ENCODE measurements at places on chromosomes 5 and 9. TPM values are rescaled to one million over a fixed set of nuclear protein-coding genes. Genes with fewer than 3 reads are reported as not detected.
A peak's percentile ranks its signal among the peaks of the same experiment; 100 is the strongest.

- DNase-seq = no peak
- no peak overlapping the region for H3K4me3 ChIP-seq
- no peak overlapping the region for H3K27ac ChIP-seq
Measured at GRCh38 chr9:101477214-101477613, 41.6 kb upstream of the ALDOB start.

- no peaks in the 10 kb centered on the region for H3K27me3 ChIP-seq
- no peaks in the 10 kb centered on the region for H3K4me1 ChIP-seq
- no peak overlapping the region for H3K27ac ChIP-seq
- DNase-seq = no peak
- H3K4me3 ChIP-seq = no peak overlapping the region
Measured at GRCh38 chr9:90046317-90046861, 441.6 kb downstream of the GADD45G start.

- no peaks in the 10 kb centered on the region for H3K36me3 ChIP-seq
- H3K27ac ChIP-seq = no peak overlapping the region
- no peak for DNase-seq
- H3K4me3 ChIP-seq = no peak overlapping the region
- no peaks in the 10 kb centered on the region for H3K4me1 ChIP-seq
- no peaks in the 10 kb centered on the region for H3K27me3 ChIP-seq
Measured at GRCh38 chr9:4226331-4227250, 73.3 kb downstream of the GLIS3 start.

- no peaks in the 10 kb centered on the region for H3K36me3 ChIP-seq
- H3K4me3 ChIP-seq = peak overlapping the region; percentile 32
- DNase-seq = peak; percentile 96
- no peaks in the 10 kb centered on the region for H3K4me1 ChIP-seq
- no peak overlapping the region for H3K27ac ChIP-seq
Measured at GRCh38 chr9:127741831-127742434, 6.8 kb upstream of the TOR2A start.

- no peaks in the 10 kb centered on the region for H3K27me3 ChIP-seq
- H3K27ac ChIP-seq = no peak overlapping the region
- H3K36me3 ChIP-seq = peaks cover 29% of the 10 kb centered on the region
- no peak overlapping the region for H3K4me3 ChIP-seq
Measured at GRCh38 chr9:133098871-133099270, 22.2 kb downstream of the RALGDS start.

GRCh38 chr5:15021266-15022046 is 149.9 kb upstream of the ANKH start:
- H3K4me3 ChIP-seq = no peak overlapping the region
- peaks cover 3% of the 10 kb centered on the region for H3K4me1 ChIP-seq
- H3K36me3 ChIP-seq = no peaks in the 10 kb centered on the region

DNA sequence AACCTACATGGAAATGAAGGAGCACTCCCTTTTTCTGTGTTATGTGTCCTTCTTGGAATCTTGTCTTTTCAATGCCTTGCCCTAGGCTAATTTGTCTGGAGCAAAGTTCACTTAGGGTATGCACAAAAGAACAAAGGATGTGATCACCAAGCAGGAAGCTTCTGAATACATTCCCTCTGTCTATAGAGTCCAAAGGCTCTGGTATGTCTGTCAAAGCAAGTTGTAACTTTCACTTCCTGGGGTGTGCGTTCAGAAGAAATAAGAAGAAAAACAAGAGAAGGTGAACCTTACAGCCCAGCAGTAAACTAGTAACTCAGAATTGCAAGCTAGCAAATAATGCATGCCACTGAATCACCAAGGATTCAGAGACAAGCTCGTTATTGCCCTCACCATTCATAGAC is 31.7 kb upstream of the CDH6 start:
- no peaks in the 10 kb centered on the region for H3K36me3 ChIP-seq
- no peak overlapping the region for H3K4me3 ChIP-seq
- H3K4me1 ChIP-seq = no peaks in the 10 kb centered on the region

- H3K36me3 ChIP-seq = no peaks in the 10 kb centered on the region
- DNase-seq = no peak
- H3K27ac ChIP-seq = no peak overlapping the region
- H3K4me1 ChIP-seq = no peaks in the 10 kb centered on the region
- H3K27me3 ChIP-seq = no peaks in the 10 kb centered on the region
Measured at GRCh38 chr5:3995954-3996619, 400.5 kb downstream of the IRX1 start.

DNA sequence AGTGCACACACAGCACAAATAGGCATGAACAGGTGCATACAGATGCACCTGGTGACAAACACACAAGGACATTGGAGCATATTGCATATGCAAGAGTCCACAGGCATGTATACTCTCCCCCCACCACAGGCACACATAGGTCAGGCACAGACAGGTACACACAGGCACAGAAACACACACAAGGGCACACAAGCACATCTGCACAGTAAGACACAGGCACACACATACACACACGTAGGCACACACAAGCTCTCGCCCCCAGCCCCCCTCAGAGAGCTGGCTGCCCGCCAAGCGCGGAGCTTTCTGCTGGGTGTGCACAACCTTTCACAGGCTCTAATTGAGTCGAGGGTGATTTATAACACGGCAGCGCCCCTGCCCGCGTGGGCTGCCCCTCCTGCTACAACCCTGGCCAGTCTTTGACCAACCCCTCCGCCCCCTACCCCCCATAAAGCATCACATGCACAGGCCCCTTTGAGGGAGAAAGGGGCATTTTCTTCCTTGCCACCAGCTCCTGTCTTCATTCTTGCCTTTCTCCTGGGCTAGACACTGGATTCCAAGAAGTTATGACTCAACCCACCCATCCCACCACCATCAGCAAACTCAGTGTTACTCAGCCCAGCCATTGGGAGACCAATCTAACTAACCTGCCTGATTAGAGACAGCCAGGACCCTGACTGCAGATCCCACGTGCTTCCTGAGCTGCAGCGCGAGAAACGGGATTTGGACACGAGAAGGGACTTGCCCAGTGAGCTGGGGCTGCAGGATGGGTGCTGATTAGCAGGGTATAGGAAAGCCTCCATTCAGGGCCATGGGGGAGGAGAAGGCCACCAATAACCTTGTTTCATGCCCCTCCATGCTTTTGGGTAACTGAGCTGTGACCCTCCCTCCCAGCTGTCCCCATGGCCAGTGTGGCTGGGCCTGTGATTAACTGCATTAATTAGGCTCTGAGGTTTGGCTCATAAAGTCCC is 42.8 kb upstream of the PSD2 start:
- peaks cover 7% of the 10 kb centered on the region for H3K4me1 ChIP-seq
- no peak overlapping the region for H3K27ac ChIP-seq
- no peak for DNase-seq
- peaks cover 83% of the 10 kb centered on the region for H3K27me3 ChIP-seq
- H3K36me3 ChIP-seq = no peaks in the 10 kb centered on the region

DNA sequence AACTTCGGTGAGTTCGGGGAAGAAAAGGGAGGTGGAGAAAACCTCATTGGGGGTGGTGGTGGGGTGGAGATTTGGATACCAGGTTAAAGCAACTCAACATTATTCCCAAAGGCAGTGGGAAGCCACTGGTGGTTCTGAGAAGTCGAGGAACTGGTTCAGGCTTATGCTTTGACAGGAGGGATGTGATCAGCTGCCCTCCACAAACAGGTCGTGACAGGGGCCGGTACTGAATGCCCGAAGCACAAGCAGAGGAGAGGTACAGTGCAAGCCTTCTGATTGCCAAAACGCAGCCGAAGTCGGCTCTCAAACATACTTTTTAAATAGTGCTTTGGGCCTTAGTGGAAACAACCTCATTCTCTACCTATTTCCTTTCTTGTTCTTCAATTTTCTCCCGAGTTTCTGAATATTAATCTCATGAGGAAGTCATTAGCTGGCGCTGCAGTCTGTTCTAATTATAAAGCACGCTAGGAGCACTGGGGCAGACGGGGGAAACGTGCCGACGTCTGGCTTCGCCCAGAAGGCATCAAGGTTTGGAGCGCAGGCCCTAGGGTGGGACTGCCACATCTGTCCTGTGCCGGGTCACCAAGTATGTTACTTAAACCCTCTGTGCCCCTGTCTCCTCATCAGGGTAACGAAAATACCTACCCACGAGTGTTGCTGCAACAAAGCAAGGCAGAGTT is 27.3 kb downstream of the SHB start:
- no peak overlapping the region for H3K27ac ChIP-seq
- no peaks in the 10 kb centered on the region for H3K27me3 ChIP-seq
- no peak for DNase-seq

DNA sequence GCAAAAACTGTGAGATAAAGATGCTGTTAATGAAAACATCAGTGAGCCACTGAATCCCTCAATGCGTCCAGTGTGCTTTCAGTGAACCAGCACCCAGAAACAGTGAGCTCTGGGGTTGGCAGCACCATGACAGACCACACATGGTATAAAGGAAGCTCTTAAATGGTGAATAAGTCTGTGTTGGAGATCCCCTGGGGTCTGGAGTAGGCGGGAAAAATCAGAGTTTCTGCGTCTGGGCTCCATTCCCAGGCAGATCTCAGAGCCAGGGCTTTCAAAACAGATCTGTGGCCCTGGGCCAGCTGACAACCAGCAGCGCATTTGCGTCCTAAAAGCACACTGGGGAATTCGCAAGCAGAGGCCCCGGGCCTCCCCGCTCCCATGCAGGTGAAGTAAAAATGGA is 233.5 kb downstream of the FRMD3 start:
- H3K36me3 ChIP-seq = no peaks in the 10 kb centered on the region
- H3K27me3 ChIP-seq = no peaks in the 10 kb centered on the region
- no peak overlapping the region for H3K4me3 ChIP-seq
- DNase-seq = no peak

DNA sequence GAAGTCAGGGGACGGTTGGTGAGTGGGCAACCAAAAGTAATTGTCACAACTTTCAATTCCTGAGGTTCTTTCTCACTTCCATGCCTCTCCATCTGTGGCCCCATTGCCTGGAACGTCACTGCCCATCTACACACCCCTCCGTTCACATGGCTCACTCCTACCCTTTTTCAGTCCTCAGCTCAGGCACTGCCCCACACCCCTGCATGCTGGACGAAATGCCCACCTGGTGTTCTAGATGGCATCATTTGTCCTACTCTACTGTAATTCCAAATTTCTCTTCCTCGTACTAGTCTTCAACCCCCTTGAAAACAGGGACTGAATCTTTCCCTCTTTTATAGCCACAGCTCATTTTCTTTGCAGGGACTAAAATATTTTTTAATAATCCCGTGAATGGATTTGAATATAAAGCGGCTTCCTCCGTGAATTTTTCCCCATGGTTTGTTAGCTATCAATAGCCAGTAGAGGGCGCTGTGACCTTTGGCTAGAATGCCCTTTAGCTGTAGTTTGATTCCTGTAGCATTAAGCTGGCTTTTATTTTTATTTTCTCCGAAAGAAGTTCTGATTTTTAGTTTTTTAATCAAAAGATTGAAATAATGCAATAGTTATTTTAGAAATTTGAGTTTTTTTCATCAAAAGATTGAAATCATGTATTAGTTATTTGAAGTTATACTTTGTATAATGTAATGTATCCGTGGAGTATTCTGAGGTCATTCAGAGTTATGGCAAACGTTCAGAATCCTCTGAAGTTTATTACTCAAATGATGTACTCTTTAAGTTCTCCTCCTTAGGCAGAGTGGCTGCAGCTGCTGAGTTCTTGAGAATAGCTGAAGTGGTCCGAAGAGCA is 232.1 kb downstream of the SH3GL2 start:
- no peaks in the 10 kb centered on the region for H3K27me3 ChIP-seq
- H3K36me3 ChIP-seq = no peaks in the 10 kb centered on the region
- peaks cover 3% of the 10 kb centered on the region for H3K4me1 ChIP-seq
- peak overlapping the region; percentile 44 for H3K4me3 ChIP-seq

- no peaks in the 10 kb centered on the region for H3K36me3 ChIP-seq
- no peak overlapping the region for H3K27ac ChIP-seq
- H3K4me3 ChIP-seq = peak overlapping the region; percentile 45
- peaks cover 14% of the 10 kb centered on the region for H3K4me1 ChIP-seq
Measured at GRCh38 chr9:107491081-107492053, 1.8 kb upstream of the KLF4 start.

DNA sequence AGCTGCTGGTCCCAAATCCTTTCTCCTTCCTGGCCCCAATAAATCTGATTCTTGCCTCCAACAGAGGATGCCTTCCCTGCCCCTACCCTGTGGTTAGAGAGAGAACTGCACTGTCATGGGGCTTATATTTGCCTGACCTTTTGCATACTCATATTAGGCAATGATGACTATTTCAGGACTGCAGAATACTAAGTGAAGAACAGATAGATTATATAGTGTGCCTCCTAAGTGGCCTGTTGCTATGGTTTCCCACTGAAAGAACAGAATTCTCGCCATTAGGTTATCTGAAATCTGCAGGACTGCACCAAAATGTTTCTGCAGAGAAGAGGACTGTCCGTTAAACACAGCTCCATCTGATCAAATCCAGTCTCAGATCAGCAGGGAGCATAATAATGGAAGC is 87.3 kb upstream of the CCNG1 start:
- H3K4me3 ChIP-seq = no peak overlapping the region
- no peaks in the 10 kb centered on the region for H3K27me3 ChIP-seq
- DNase-seq = no peak
- H3K4me1 ChIP-seq = no peaks in the 10 kb centered on the region
- no peaks in the 10 kb centered on the region for H3K36me3 ChIP-seq
- no peak overlapping the region for H3K27ac ChIP-seq

DNA sequence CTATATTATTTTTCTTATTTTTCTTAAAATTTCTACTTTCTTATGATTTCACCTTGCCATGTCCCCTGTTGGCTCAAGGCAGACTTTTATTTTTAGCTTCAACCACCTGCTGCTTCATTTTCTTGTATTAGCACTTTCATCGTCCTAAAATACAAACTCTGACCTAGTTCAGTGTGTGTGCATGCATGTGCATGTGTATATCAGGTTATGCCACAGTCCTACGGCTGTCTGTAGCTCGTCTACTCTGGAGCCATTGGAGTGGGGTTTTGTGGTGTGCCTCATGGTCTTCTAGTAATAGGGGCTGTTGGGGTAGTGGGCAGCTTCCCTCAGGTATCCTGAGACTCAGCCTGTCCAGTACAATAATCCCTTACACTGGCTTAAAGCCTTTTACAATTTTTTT is 13.4 kb upstream of the SPINK1 start:
- H3K27me3 ChIP-seq = no peaks in the 10 kb centered on the region
- no peak for DNase-seq
- no peak overlapping the region for H3K4me3 ChIP-seq
- no peaks in the 10 kb centered on the region for H3K36me3 ChIP-seq
- no peak overlapping the region for H3K27ac ChIP-seq

- H3K4me1 ChIP-seq = no peaks in the 10 kb centered on the region
- H3K27ac ChIP-seq = no peak overlapping the region
- no peak for DNase-seq
- H3K36me3 ChIP-seq = no peaks in the 10 kb centered on the region
- no peaks in the 10 kb centered on the region for H3K27me3 ChIP-seq
- H3K4me3 ChIP-seq = no peak overlapping the region
Measured at GRCh38 chr5:76617675-76618074, 5.5 kb downstream of the F2RL2 start.

Gene HTR4
- total RNA-seq = not detected

Gene PCDHA9
- total RNA-seq = 0.36 TPM

Gene NREP
- 271 TPM for total RNA-seq

Gene ANKRD18A
- 13.2 TPM for total RNA-seq

Gene GPR151
- not detected for total RNA-seq

Gene CDH6
- total RNA-seq = 1.4 TPM

Gene TAF1L
- total RNA-seq = not detected

Gene TAF11L10
- not detected for total RNA-seq

Gene CAPSL
- total RNA-seq = not detected

Measured in H1 (cell line).